PC-9 (cell line): ENCODE measurements at places on chromosomes 7 and 10.

DNA sequence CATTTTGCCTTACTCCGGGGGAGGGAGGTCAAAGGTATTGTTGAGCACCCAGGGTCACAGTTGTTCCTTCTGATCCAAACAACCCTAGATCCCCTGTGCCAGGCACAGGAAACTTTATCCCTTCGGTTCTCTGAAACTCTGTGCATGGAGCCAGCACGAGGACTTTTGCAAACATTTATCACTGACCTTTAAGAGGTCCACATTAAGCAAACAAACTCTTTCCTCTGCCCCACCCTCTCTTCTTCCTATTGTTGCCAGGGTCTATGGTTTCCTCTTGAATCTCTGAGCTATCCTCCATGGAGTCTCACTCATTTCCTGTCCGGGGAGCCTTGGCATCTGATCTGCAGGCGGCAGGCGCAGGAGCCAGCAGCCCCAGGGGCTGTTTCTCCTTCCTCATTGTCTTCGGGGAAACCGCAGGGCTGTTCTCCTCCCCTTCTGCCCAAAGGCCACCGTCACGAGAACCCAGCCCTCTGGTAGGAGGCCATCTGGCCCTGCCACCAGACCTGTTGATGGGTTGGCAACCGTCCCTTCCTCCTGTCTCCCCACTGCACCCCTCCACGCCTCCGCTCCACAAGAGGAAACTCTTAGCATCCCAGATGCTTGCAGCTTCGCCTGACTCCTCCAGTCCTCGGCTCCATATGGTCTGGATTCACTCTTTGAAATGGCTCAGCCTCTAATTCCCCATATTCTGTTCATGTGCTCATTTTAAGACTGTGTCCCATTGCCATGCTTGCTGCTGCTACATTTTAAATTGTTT, 327.3 kb upstream of the NRP1 start:
- peak; percentile 90 for DNase-seq

DNA sequence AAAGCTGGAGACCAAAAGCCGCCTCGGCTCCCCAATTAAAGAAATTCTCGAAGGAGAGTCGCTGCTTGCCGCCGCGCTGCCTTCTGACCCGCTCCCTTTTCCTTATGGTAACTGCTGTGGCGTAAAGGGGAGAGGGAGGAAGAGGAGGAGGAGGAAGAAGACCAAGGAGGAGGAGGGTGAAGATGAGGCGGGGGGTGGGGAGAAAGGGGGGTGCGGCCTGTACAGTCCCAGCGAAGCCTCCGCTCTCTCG, 388 bp downstream of the CNOT4 start:
- DNase-seq, result no peak

GRCh38 chr10:91319336-91319735, 90.8 kb upstream of the HECTD2 start:
- DNase-seq, result no peak

DNA sequence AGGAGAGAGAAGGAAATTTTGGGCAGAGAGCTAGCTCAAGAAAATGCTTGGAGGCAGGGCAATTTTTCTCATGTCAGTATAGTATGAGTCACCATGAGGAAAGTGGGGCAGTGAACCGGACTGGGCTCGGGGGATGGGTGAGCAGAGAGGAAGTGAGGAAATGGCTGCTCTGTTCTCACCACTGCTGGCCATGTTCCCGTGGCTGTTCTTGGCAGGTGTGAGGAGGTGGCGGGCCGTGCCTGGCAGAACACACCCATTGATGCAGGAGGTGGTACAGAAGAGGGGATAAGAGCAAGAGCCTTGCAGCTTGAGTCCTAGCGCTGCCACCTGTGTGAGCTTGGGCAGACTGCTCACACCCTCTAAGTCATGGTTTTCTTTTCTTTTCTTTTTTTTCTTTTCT, 304.4 kb upstream of the LYZL1 start:
- DNase-seq, result peak; percentile 75

DNA sequence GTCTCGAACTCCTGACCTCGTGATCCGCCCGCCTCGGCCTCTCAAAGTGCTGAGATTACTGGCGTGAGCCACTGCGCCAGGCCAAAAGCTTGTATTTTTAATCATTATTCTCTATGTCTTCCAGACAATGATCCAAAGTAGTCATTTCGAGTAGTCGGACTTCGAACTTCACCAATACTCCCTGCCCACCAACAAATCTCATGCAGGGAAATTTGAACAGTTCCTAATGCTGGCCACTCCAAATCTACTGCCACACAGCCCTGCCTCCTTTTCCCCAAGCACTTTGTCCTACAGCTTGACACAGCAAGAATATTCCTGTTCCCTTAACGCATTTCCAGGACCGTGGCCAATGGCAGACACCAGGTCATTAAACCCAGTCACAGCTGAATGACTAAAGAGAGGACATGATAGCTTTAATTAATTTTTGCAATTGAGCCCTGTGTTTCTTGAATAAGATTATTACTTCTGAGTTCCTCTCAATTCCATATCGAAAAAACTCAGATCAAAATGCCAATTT, 142.3 kb upstream of the NRP1 start:
- DNase-seq, result no peak
